ENCODE measurements at places on chromosomes 12 and 14. TPM values are rescaled to one million over a fixed set of nuclear protein-coding genes. Genes with fewer than 3 reads are reported as not detected.

DEGS2 gene
- total RNA-seq = not detected

MANSC1 gene
- 3.5 TPM for total RNA-seq

KRT79 gene
- 0.28 TPM for total RNA-seq

NANOG gene
- total RNA-seq = not detected

LAG3 gene
- total RNA-seq = under 0.01 TPM

NPFF gene
- total RNA-seq = not detected

SMCO2 gene
- 0.36 TPM for total RNA-seq

BIN2 gene
- not detected for total RNA-seq

GPR137C gene
- 0.94 TPM for total RNA-seq

SDSL gene
- total RNA-seq = 6.8 TPM

EPS8 gene
- total RNA-seq = 15.7 TPM

SLC6A13 gene
- 0.09 TPM for total RNA-seq

CCDC92 gene
- total RNA-seq = 7.9 TPM

CFAP73 gene
- total RNA-seq = not detected

POTEM gene
- not detected for total RNA-seq

LALBA gene
- not detected for total RNA-seq

AMIGO2 gene
- total RNA-seq = 10.2 TPM

GPR84 gene
- not detected for total RNA-seq

HOXC10 gene
- total RNA-seq = not detected

ADSS1 gene
- total RNA-seq = 7.4 TPM

EPYC gene
- total RNA-seq = not detected

NOS1 gene
- not detected for total RNA-seq

PMCH gene
- total RNA-seq = 0.09 TPM

DPY19L2 gene
- 2.5 TPM for total RNA-seq

SPX gene
- total RNA-seq = 0.09 TPM

SRRM4 gene
- not detected for total RNA-seq

MYRFL gene
- under 0.01 TPM for total RNA-seq

CABP1 gene
- total RNA-seq = 0.09 TPM

SLCO1C1 gene
- total RNA-seq = 0.19 TPM

SIX6 gene
- not detected for total RNA-seq

SIX4 gene
- total RNA-seq = 2.4 TPM

FGF23 gene
- total RNA-seq = not detected

IGFBP6 gene
- total RNA-seq = 16.0 TPM

IKZF4 gene
- 0.38 TPM for total RNA-seq

RDH12 gene
- total RNA-seq = not detected

SMARCC2 gene
- total RNA-seq = 42.2 TPM

GPR65 gene
- 0.09 TPM for total RNA-seq

ANKRD33 gene
- total RNA-seq = 0.09 TPM

PTPRR gene
- total RNA-seq = 3.2 TPM

GSG1 gene
- 0.09 TPM for total RNA-seq

CEBPE gene
- not detected for total RNA-seq

NKX2-1 gene
- not detected for total RNA-seq

GLI1 gene
- 0.45 TPM for total RNA-seq

ARL1 gene
- 54.8 TPM for total RNA-seq

SPTB gene
- under 0.01 TPM for total RNA-seq

GNG2 gene
- total RNA-seq = 4.3 TPM

RASSF9 gene
- 0.99 TPM for total RNA-seq

TMEM260 gene
- 10.8 TPM for total RNA-seq

COX8C gene
- total RNA-seq = not detected

AKAP6 gene
- 0.56 TPM for total RNA-seq

RPL10L gene
- not detected for total RNA-seq

PGAM5 gene
- total RNA-seq = 51.5 TPM

KRT6C gene
- total RNA-seq = not detected

RND1 gene
- total RNA-seq = 1.5 TPM
